ENCODE measurements at places on chromosomes 4 and X.

DNA sequence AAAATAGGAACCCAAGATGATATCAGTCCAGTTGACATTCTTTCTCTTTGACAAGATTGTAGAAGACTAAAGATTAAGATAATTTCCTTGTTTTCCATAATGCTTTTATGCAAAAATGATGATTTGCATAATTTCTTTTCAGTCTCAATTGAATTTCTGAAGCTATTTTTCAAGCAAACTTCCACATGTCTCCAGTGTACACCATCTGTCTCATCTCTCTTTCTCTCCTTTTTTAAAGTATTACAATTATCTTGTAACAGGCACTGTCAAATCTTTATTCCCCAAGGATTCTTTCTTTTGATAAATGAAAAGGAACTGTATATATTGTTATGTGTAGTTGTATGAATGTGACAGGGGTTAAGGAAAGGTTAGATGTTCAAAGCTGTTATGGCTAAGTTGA is 7.9 kb upstream of the SH3RF1 start:
- DNase-seq = no peak

- DNase-seq = no peak
Measured at GRCh38 chr4:106530024-106530361, 161.4 kb upstream of the GIMD1 start.

DNA sequence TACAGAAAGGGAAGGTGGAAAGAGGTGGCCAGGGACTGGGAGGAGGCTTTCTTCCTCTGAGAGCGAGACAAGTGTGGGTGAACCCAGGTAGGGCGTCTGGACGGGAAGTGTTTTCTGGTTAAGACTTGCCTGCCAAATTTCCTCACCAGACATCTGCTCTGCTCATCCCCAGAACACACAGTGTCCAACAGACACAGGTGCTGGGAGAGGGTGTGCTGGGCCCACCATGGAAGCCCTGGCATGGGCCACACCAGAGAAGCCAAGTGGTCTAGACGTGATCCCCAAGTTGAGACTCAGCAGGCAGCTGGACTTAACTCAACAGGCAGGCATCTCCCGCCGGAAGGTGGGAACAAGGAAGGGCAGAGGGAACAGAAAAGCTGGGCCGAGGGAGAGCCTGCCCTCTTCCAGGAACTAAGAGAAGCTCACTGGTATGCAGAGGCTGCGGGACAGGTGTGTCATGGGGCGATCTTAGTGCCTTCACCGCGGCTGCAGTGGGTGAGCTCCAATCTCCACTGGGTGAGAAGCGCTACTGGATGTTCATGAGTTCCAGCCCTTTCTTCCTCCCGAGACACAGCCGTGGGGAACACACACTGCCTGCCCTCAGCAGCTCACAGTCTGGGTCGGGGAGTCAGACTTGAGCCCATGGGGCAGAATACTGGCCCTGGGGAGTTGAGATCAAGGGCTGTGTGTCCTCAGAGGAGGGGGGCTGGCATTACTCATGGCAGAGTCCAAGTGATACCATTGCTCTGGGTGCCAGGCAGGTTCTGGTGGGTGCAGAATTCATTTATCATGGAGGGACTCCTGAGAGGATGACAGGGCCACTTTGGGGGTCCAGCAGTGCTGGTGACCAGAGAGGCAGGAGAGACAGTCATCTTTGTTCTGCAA is 110.2 kb downstream of the CPZ start:
- no peak for DNase-seq

DNA sequence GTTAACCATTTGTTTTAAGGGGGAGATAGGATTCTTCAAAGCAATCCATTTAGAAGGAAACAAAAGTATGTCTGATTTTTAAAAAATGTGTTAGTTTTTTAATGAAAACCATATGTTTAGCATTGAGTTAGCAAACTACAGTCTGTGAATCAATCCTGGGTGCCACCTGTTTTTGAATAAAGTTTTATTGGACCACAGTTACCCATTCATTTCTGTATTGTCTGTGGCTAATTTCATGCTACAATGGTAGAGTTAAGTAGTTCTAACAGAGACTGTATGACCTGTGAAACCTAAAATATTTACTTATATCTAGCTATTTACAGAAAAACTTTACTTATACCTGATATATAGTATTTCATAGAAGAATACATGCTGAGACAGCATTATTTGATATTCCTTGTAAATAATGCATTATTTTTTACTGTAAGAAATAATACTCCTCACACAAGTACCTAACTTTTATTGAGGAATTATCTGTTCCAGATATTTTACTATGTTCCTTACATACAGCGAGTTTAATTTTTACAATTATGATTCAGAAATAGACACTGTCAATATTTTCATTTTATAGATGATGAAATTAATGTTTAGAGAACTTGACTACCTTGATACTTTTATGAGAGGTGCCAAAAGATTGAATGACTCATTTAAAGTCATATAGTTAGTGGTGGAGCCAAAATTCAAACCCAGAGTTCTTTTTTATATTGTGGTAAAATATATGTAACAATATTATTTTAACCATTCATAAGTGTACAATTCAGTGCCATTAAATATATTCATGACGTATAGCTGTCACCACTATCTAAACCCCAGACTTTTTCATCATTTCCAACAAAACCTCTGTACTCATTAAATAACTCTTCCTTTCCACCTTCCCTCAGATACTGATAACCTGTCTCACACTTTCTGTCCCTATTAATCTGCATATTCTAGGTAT is 122.0 kb downstream of the GLUD2 start:
- DNase-seq = no peak

DNA sequence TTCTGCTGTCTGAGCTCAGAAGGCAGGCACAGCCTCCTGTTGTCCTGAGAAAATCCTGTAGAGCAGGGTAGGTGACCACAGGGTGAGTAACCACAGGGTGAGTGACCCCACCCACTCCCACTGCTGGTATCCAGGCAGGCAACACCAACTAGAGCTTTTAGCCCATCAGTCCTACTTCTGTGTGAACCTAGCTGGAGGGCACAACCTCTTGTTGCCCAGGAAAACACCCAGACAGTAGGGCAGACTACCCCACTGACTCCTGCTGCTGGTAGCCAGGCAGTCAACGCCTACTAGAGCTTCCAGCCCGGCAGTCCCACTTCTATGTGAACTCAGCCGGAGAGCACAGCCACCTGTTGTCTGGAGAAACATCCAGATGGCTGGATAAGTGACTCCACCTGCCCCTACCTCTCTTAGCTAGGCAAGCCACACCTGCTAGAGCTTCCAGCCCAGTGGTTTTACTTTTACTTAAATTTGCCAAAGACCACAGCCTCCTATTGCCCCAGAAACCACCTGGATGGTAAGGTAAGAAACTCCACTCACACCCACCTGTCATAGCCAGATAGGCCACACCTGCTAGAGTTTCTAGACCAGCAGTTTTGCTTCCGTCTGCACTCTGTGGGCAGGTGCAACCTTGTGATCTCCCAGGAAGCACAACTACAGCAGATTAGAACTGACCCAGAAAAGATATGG is 371.6 kb downstream of the INPP4B start:
- no peak for DNase-seq

DNA sequence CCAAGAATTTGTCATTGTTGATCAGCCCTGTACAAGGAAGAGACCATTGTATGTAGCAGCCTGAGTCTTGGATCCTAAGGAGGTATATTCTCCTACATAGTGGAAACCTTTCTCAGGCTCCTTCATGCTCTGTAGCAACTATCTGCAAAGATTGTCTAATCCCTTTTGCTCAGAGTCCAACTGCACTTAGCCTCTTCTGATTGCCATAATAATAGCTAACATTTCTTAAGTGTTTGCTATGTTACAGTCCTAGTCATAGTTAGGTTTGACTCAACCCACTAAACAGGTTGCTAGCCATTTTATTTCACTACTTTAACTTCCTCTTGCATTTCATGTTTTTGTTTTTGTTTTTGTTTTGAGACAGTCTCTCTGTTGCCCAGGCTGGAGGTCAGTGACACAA is 50.8 kb upstream of the SLC16A2 start:
- DNase-seq = no peak

DNA sequence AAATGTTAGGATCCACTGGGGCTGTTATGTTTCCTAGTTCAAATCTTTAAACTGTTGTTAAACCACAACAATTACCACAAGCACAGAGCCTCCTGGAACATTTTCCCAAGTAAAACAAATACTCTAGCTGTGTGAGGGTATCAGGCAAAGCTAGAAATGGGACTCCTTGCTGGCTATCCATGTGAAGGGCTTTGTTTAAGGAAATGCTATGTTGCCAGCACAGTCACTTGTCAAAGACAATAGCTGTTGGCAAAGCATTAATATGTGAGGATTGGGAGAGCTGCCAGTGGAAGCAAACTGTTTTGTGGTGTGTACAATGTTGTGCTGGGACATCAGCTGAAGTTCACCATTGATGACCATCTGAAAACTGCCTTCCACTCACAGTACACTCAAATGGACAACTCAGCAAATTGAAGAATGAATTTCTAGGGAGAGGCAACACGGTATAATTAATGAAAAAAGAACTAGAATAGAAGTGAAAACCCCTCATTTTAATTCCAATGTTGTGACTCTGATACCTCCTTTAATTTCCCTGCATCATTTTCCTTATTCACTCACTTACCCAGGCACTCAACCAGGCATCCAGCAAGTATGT is 100.8 kb downstream of the ANXA3 start:
- no peak for DNase-seq

GRCh38 chr4:186719925-186720694 is 3.5 kb downstream of the FAT1 start:
- DNase-seq = no peak

DNA sequence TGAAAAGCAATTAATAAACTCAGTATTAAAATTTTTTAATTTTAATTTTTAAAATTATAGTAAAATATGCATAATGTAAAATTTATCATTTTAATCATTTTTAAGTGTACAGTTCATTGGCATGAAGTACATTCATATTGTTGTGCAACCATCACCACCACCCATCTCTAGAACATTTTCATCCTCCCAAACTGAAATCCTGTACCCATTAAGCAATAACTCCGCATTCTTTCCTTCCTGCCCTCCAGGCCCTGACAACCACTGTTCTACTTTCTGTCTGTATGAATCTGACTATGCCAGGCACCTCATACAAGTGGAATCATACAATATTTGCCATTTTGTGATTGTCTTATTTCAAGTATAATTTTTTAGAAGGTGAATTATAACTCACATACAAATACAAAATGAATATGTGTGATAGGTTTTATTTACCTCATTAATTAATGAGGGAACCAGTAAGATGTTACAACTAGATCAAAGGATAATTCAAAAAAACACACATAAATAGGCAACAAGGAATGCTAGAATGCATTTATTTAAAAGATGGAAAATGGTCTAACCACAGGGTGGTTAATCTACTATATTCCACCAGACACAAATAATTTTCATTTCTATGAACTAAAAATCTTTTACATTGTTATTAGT is 13.1 kb upstream of the AFF1 start:
- DNase-seq = no peak

- no peak for DNase-seq
Measured at GRCh38 chrX:100864657-100865391, 9.3 kb downstream of the NOX1 start.

DNA sequence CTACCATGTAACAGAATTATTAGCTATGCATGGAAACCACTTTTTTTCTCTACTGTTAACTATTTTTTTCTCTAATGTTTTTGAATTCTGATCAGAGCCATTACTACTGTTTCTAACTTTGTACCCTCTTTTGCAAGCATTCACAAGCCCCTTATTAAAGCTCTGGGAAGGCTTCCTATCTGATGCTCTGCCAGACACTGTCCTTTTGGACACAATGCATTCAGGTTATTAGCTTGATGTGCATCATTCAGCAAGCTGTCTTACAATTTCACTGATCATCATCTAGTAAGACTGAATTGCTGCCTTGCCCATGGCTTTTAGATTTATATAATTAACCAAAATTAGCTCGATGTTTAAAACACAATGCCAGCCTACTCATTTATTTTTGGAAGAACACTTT is 155.1 kb downstream of the NR3C2 start:
- DNase-seq = no peak

Measured in Caco-2 (cell line).